ENCODE measurements at places on chromosomes 16 and 17.

GRCh38 chr17:60602871-60603270 lies 2.9 kb downstream of the PPM1D start:
- DNase-seq: no peak

DNA sequence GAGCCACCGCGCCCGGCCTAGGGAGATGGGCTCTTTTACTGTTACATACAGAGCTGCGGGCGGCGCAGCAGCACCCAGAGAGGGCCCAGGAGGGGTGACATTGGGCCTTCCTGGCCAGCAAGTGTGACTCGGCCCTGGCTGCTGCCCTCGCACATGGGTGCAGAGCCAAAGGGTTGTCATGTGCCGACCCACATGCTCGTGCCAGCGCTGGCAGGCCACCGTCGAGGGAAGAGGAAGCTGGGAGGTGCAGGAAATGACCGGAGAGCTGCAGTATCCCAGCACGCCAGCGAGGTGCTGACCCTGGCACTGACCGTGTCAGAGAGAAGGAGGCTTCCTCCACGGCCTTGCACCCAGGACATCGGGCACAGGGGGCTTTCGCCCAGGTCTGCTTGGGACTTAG lies 8.0 kb downstream of the ENDOV start:
- no peak for DNase-seq

- DNase-seq: no peak
These were observed 16.1 kb downstream of the GDE1 start for GRCh38 chr16:19505600-19506303.

DNA sequence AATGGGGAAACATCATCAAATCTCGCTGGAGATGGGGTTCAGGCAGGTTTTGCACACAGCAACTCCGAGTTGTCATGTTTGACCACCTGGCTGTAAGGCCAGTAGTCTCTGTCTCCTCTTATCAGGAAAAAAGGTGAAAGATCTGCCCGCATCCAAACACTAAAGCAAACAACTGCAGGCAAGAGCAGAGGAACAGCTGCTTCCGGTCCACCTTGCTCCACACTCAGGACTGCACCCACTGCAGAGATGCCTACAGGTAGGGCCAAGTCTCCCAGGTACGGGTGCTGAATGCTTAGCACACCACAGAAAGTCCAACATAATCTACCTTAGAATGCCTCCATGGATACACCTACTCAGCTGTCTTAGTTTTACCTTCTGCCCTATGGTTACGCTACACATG lies 7.3 kb downstream of the TEX2 start:
- no peak for DNase-seq

DNA sequence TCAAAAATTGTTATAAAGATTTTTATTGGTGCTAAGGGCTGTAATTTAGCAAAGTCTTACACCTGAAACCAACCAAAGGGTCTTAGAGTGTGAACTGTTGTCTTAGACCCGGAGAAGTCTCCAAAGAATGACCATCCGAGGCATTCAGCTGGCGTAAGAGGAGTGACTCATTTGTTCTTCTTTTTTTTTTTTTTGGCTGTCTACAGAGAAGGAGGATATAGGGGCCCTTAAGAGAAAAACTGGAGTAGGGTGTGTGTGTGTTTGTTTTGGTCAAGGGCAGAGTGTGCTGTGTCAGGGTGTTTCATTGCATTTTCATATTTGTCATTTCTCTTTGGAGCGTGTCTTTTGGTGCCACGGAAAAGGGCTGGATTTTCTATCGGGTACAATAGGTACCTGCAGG lies 508.0 kb downstream of the WWOX start:
- DNase-seq: no peak

DNA sequence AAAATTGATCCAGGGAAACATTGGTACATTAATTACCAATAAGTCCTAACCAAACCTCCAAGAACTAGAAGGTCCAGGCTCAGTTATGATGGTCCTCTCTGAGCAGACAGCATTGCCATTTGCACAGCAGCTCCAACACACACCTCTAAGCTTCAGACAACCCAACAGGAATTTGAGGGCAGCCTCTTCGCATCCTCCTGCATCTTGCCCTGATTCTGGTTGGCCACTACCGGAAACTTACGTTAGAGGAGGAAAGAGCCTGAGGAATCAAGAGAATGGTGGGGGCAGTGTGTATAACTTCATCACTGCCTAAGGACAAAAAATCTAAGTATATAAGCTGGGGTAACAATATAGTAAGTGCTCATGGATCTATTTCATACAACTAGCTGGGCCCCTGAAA lies 15.7 kb downstream of the FAM117A start:
- DNase-seq: no peak

GRCh38 chr16:67151431-67152097 lies 766 bp upstream of the B3GNT9 start:
- no peak for DNase-seq

- DNase-seq: no peak
These were observed 184.7 kb downstream of the SOX9 start for GRCh38 chr17:72305472-72305871.

DNA sequence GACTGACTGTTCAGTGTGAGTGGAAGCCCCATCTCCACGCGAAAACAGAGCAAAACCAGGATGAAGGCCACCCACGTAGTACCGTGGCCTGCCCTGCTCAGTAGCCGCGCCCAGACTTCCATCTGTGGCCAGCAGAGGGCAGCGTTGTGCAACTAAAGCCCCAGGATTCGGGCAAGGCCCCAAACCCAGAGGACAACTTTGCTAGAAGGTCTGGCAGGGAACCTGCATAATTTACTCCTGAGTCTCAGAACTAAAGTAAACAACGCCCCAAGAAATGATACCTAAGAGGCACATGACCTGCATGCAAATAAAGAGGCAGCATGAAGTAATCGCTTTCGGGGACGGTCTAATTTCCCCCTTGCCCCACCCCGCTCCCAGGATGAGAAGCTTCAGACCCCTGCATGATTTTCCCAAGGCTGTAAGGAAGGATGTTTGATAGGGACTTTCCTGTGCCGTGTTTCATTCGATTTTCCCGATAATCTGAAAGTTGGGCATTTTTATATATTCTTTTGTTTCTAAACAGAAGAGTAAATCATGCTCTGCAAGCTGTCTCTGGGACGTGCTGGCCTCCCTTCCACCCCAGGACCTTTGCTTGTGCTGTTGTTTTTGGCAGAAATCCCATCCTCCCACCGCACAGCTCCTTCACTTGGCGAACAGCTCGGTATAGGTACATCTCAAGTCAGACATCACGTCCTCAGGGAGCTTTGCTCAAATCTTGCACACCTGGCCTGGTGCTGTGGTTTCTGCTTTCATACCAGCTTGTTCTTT lies 18.6 kb downstream of the HSBP1 start:
- peak; percentile 46 for DNase-seq

DNA sequence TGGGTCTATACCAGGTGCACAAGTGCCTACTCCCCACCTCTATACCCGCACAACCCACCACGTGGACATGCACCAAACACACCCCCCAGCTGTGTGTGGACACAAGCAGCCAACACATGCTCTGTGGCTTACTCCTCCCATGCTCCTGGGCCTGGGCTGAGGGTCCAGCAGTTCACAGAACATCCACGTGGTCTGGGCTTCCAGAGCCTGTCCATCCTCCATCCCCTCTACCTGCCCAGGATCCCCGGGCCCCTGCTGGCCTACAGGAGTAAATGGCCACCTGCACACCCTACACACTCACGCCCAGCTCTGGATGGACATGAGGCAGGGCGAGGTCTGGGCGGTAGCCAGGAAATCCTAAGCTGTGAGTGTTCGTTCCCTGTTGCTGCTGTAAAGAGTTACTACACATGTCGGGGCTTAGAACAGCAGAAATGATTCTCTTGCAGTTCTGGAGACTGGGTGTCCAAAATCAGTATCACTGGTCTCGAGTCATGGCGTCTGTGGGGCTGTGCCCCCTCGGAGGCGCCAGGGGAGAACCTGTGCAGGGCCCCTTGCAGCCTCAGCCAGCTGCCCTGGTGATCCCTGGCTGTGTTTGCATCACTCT lies 15.0 kb upstream of the RAI1 start:
- no peak for DNase-seq

GRCh38 chr17:49403514-49404289 lies 11.0 kb downstream of the PHB1 start:
- DNase-seq: no peak

DNA sequence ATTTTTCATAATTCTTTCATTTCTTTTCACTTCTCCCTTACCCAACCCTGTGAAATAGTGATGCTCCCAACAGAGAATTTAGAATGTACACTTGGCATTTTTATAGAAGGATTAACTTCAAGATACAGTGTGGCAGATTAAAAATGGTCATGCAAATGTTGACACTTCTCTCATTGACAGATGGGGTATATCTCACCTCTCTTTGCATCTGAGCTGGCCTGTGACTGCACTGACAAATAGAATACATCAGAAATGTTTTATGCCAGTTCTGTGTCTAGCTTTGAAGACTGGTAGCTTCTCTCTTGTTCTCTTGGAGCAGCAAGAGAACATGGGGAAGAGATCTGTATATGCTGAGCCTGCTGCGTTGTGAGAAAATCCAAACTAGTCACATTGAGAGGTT lies 949.6 kb downstream of the CDH11 start:
- DNase-seq: no peak

GRCh38 chr17:34998205-34998604 lies 17.9 kb downstream of the LIG3 start:
- peak; percentile 52 for DNase-seq

DNA sequence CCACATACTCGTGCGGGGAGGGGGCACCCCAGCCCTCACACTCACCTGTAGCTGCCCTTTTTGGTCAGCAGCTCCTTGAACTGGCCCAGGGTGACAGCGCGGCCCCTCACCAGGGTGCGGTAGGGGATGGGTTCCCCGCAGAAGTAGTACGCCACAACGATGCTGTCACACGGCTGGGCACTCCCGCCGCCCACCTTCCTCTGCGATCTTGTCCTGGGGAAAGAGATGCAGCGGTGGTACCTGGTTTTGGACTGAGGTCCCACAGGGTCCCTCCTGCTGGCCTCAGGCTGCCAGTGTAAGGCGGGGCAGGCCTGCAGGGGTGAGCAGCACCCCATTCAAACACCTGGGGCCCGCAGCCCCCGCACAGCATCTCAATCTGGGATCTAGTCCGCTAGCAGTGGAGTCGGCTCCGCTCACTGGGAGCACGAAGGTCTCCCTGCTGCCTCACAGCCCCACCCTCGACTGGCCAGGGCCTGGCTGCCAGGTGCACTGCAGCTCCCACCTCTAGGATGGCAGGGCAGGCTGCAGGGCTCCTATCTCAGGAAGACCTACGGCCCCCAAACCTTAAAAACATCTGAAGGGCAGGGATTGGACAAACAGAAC lies 6.5 kb downstream of the PDIA2 start:
- DNase-seq: no peak

GRCh38 chr16:64470916-64471315 lies 650.9 kb downstream of the CDH11 start:
- DNase-seq: no peak

DNA sequence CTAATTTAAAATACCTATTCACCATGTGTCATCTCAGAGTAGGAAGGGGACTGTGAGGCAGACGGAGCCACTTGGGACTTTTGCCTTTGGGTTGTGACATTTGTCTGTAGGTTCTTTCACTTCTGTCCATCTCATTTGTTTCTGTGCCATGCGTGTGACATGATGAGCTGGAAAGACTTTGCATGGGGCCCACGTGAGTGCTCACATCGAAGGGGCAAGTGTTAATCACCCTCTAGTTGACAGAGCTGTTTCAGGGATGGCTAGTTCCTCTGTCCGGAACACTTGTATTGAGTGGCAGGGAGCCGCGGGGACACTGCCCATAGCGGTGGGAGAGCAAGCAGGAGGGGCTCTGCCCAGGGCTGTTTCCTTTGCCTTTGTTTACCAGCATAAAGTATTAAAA lies 112.0 kb downstream of the RPTOR start:
- no peak for DNase-seq

GRCh38 chr16:72124761-72125634 lies 31.4 kb downstream of the DHX38 start:
- peak; percentile 21 for DNase-seq

DNA sequence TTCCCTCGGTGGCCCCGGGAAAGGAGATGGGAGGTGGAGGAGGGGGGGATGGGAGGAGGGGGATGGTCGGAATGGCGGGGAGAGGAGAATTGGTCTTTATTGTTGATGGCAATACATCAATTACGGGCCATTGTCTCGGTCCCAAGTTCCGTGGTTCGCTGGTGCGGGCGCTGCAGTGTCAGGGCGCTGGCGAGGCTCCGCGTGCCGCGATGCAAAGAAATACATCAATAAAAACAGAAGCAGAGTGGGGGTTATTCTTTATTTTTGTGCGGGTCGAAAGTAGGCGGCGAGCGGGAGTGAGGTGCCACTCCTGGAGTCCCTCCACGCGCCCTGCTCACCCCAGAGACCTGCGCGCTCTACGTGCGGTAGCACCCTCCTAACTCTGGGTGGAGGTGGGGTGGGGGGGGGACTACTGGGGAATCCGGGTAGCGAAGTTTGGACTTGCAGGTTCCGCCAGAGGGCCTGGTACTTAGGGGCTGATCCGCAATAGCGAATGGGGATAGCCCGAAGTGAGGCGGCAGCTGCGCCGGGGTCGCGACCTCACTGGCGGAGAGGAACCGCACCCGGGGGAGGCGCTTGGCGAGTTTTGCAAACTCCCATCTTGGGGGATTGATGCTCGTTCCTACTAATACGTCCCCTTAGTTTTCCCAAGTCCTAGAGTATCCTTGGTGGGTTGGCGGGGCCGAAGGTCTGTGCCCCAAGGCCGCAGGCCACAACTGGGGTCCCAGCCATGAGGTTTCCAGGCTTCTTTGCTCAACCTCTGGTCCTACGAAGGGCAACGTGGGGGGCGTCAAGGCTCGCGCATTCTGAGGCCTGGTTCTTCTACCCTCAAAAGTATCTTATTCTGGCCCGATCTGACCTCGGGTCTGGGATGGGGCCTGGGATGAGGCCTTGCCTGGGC lies 3.5 kb upstream of the SALL1 start:
- no peak for DNase-seq

DNA sequence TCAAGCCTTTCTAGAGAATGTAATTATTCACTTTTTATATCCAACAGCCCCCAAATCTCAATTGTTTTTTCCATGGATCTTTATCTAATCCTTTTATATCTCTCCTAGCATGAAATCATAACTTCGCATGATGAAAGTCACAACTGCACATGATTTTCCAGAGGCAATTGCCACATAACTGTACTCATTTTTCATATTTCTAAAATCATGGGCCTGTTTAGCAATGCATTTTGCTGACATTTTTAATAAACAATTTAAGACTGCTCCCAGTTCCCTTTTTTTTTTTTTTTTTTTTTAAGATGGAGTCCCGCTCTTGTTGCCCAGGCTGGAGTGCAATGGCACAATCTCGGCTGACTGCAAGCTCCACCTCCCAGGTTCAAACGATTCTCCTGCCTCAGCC lies 83.5 kb downstream of the VMP1 start:
- DNase-seq: no peak

GRCh38 chr16:87457709-87458423 lies 35.0 kb downstream of the ZCCHC14 start:
- DNase-seq: peak; percentile 97

All from kidney glomerular epithelial cell (primary cell).